ENCODE measurements at places on chromosomes 5 and 9.

- DNase-seq = no peak
Measured at GRCh38 chr9:24824607-24825006, 278.9 kb upstream of the IZUMO3 start.

DNA sequence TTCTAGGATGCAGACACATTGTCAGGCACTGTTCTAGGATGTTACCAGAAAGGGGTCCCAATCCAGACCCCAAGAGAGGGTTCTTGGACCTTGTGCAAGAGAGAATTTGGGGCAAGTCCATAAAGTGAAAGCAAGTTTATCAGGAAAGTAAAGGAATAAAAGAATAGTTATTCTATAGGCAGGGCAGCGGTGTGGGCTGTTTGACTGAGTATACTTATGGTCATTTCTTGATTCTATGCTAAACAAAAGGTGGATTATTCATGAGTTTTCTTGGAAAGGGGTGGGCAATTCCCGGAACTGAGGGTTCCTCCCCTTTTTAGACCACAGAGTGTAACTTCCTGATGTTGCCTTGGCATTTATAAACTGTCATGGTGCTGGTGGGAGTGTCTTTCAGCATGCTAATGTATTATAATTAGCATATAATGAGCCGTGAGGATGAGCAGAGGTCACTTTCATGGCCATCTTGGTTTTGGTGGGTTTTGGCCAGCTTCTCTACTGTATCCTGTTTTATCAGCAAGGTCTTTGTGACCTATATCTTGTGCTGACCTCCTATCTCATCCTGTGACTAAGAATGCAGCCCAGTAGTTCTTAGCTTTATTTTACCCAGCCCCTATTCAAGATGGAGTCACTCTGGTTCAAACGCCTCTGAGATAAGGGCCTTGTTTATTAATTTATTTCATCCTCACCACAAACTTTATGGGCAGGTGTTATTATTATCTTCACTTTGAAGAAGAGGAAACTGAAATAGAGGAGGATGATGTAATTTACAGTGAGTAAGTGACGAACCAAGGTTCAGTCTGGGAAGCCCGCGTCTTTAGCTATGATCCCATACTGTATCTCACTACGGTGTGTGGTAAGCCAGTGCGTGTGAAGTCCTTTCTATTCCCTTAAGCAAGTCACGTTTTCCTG, 186.0 kb upstream of the KLF4 start:
- no peak for DNase-seq

DNA sequence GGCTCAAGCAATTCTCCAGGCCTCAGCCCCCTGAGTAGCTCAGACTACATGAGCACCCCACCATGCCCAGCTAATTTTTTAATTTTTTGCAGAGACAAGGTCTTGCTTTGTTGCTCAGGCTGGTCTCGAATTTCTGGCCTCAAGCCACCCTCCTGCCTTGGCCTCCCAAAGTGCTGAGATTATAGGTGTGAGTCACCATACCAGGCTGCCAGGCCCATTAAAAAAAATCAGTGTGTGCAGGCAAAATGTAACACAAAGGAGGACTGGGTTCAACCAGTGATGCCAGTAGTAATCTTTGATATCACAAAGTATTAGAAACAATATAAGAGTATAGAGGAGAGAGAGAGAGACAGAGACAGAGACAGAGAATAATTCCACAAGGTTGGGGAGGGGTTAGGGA, 322.7 kb downstream of the MSX2 start:
- no peak for DNase-seq

- no peak for DNase-seq
Measured at GRCh38 chr9:34010979-34011378, 37.7 kb downstream of the UBAP2 start.

DNA sequence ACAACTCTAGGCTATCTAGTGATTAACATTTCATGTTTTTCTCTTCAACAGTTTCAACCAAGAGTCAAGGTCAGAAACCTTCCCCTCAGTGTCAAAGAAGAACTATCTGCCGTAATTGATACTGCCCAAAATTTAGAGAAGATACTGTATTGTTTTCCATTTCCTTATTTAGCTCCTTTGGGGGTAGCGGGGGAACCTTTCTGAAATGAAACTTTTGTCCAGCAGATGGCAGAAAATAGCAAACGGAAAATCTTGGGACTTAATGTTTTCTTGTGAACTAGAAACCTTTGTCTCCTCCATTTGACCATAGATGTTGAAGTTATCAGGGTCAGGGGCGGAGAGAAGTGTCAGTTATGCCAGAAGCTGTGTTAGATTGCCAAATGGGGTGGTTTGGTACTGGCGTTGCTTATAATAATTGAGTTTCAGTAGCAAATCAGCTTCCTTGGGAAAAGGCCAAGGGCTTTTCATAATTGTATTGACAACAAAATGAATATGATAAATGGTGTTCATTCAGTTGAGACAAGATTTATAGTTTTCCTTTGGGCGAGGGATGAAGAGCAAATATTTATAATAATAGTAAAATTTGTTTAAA, 101.7 kb upstream of the TLX3 start:
- no peak for DNase-seq

- no peak for DNase-seq
Measured at GRCh38 chr5:109936996-109937395, 247.3 kb downstream of the MAN2A1 start.

All from stimulated activated CD4-positive, alpha-beta T cell treated with anti-CD3 and anti-CD28 coated beads, TNF-alpha, amount 100 ng/mL, for 24 hours (primary cell).